ENCODE measurements at places on chromosomes 5 and 9.

- H3K4me1 ChIP-seq, result peaks cover 61% of the 10 kb centered on the region
- no peak overlapping the region for H3K4me3 ChIP-seq
- no peaks in the 10 kb centered on the region for H3K27me3 ChIP-seq
- no peaks in the 10 kb centered on the region for H3K36me3 ChIP-seq
- peak overlapping the region; percentile 75 for H3K27ac ChIP-seq
- no peak for DNase-seq
Measured at GRCh38 chr5:79491690-79492317, 22.1 kb downstream of the HOMER1 start.

DNA sequence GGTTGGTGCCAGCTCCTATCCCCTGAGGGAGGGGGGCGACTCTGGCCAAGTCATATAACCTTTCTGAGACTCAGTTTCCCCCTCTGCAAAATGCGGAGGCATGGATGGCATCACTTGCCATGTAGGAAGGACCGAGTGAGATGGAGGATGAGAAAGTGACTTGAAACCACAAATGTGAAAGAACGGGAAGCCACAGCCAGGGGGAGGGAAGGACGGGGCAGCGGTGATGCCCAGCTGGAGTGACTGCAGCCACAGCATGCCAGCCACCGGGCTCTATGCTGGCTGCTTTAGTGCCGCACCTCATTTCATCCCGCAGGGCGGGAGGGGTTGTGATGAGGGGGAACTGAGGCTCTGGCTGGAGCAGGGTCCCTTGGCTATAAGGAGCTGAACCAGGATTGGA is 74.5 kb downstream of the HMCN2 start:
- no peaks in the 10 kb centered on the region for H3K4me1 ChIP-seq
- DNase-seq, result no peak
- H3K4me3 ChIP-seq, result no peak overlapping the region
- H3K36me3 ChIP-seq, result no peaks in the 10 kb centered on the region
- no peaks in the 10 kb centered on the region for H3K27me3 ChIP-seq

DNA sequence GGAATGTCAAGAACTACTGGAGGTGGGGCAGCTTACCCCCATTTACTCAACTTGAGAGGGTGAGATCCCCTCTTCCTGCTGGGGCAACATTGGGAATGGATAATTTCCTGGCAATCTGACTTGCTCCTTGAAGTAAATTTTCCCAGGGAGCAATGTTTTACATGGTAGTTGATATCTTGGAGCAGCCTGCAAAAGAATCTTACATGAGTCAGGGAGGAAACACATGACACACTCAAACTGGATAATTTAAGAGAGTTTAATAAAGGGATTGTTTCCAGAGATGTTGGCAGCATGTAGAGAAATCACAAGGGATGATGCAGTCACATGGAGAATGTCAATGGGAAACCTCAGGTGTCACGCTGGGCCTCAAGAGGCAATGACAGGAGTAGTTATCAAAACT is 212.5 kb downstream of the GAS1 start:
- no peaks in the 10 kb centered on the region for H3K27me3 ChIP-seq
- H3K4me3 ChIP-seq, result no peak overlapping the region
- no peak for DNase-seq
- H3K36me3 ChIP-seq, result no peaks in the 10 kb centered on the region
- peak overlapping the region; percentile 66 for H3K27ac ChIP-seq
- H3K4me1 ChIP-seq, result peaks cover 11% of the 10 kb centered on the region

- no peak overlapping the region for H3K27ac ChIP-seq
- DNase-seq, result no peak
- no peaks in the 10 kb centered on the region for H3K36me3 ChIP-seq
- H3K4me3 ChIP-seq, result no peak overlapping the region
- peaks cover 9% of the 10 kb centered on the region for H3K4me1 ChIP-seq
Measured at GRCh38 chr5:125837866-125838265, 585.3 kb upstream of the GRAMD2B start.

DNA sequence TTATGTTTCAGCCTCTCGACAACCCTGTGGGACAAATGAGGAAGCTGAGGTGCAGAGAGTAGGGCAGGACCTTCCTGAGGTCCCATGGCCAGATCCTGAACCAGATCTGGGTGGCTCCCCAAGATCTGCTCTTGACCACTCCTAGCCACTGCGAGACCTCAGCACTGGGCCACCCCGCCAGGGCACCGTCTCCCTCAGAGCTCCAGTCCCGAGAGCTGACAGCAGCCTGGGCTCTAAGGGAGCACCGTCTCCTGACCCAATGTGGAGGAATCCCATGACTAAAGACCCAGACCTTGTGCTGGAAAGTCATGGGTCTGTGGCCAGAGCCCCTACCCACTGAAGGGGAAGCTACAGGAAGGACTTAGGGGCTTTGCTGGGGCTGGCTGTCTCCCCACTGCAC is 4.5 kb upstream of the LMX1B start:
- DNase-seq, result no peak
- peaks cover 49% of the 10 kb centered on the region for H3K4me1 ChIP-seq
- peaks cover 72% of the 10 kb centered on the region for H3K27me3 ChIP-seq
- H3K4me3 ChIP-seq, result no peak overlapping the region

GRCh38 chr5:107294211-107294550 is 376.6 kb downstream of the EFNA5 start:
- no peak overlapping the region for H3K4me3 ChIP-seq
- H3K36me3 ChIP-seq, result no peaks in the 10 kb centered on the region
- H3K27ac ChIP-seq, result no peak overlapping the region
- no peak for DNase-seq
- peaks cover 14% of the 10 kb centered on the region for H3K4me1 ChIP-seq
- no peaks in the 10 kb centered on the region for H3K27me3 ChIP-seq

- peaks cover 85% of the 10 kb centered on the region for H3K4me1 ChIP-seq
- H3K27ac ChIP-seq, result peak overlapping the region; percentile 99
- DNase-seq, result no peak
- no peaks in the 10 kb centered on the region for H3K27me3 ChIP-seq
- peak overlapping the region; percentile 97 for H3K4me3 ChIP-seq
Measured at GRCh38 chr5:68217528-68217927, 2.0 kb downstream of the PIK3R1 start.

DNA sequence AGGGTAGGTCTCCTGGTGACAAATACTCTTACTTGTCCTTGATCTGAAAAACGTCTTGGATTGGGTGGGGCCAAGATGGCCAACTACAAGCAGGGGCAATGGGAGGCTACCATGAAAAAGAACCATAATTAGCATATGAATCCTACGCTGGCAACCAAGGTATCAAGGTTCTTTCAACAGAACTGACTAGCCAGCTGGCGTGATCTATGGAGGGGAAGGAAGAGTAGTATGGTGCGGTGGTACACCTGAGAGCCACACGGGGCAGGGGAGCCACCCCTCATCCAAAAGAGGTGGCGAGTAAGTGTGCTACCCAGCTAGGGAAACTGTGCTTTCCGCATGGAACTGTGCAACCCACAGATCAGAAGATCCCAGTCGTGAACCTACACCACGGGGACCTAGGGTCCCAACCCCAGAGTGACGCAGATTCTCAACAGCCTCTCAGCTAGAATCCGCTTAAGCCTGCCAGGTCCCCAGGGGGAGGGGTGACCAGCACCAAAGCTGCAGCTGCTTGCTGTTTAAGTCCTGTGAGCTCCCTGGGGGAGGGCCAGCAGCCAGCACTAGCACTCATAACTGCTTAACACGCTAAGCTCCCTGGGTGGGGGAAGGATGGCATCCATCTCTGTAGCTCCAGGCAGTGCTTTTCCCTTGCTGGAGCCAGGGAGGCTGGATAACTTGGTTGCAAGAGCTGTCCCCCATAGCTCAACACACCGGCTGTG is 334.8 kb downstream of the FBXL17 start:
- H3K4me3 ChIP-seq, result no peak overlapping the region
- no peaks in the 10 kb centered on the region for H3K4me1 ChIP-seq
- no peak for DNase-seq
- H3K27ac ChIP-seq, result no peak overlapping the region

DNA sequence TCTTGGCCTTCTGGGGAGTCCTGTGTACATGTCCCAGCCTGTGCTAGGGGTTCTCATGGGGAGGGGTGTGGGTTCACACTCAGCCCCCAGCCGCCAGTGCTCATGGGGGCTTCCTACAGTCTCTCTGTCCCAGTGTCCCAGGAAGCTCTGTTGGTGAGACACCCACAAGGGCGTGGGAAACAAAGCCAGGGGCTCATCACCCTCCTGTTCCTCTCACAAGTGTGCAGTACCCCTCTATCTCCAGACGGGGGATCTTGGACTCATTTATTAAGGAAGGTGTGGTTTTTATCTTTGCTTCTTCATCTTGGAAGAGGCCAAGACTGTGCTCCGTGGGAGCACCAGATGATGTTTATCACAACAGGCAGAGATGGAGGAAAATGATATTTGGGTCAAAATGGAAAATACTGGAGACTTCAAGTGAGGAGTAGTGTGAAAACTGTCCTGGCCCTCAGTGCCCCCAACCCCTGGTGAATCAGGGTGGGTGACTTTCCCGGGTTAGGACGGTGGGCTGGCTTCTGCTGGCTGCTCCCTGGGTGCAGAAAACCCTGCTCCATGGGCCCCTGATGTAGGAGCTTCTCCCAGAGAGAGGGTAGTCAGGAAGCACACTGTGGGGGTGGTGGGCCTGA is 15.2 kb downstream of the TMEM171 start:
- DNase-seq, result no peak
- H3K27ac ChIP-seq, result no peak overlapping the region
- no peaks in the 10 kb centered on the region for H3K4me1 ChIP-seq
- H3K36me3 ChIP-seq, result no peaks in the 10 kb centered on the region
- H3K4me3 ChIP-seq, result no peak overlapping the region

- no peaks in the 10 kb centered on the region for H3K27me3 ChIP-seq
- peaks cover 93% of the 10 kb centered on the region for H3K4me1 ChIP-seq
- peaks cover 11% of the 10 kb centered on the region for H3K36me3 ChIP-seq
- peak overlapping the region; percentile 92 for H3K27ac ChIP-seq
- DNase-seq, result peak; percentile 61
Measured at GRCh38 chr5:172901012-172901780, 58.0 kb upstream of the RPL26L1 start.

DNA sequence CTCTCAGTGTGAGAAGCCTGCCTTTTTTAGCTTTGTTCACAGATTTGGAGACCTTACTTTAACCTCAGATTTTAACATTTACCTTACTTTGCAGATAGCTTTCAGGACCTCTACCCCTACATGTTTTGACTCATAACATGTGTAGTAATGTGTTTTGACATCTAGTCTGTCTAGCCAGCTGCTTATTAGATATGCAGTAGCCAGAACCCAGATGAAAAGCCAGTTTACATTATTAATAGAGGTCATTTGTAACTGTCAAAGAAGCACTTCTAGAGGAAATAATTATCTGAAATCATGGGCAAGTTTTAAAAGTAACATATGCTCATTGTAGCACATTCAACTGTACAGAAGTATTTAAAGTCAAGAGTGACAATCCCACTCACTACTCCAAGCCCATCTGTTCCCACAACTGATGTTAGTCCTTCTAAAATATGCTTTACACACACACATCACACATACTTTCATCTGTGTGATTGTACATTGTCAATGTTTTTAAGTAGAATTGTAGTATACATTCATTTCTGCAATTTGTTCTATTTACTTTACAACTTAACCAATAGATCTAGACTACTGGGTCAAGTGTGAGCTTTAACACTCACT is 71.8 kb upstream of the NIPAL4 start:
- no peak overlapping the region for H3K4me3 ChIP-seq
- peaks cover 42% of the 10 kb centered on the region for H3K4me1 ChIP-seq
- DNase-seq, result no peak
- peak overlapping the region; percentile 65 for H3K27ac ChIP-seq

DNA sequence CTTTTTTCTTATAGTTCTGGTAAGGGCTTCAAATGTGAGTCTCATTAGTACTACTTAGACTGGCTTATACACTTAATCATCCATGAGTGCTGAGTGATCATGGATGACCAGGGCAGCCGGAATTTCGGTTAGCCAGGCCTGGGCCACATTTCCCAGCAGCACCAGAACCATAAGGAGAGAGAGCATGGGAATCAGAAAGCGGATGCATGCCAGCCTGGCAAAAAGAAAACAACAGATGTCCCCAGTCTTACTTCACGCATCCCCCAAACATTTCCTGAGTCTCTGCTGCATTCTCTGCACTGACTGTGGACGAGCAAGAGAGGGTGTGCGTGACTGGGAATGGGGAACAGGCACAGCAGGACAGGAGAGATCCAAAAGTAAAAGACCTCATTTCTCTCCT is 371.1 kb upstream of the ZNF608 start:
- H3K27me3 ChIP-seq, result no peaks in the 10 kb centered on the region
- no peak for DNase-seq
- no peak overlapping the region for H3K4me3 ChIP-seq
- no peak overlapping the region for H3K27ac ChIP-seq

DNA sequence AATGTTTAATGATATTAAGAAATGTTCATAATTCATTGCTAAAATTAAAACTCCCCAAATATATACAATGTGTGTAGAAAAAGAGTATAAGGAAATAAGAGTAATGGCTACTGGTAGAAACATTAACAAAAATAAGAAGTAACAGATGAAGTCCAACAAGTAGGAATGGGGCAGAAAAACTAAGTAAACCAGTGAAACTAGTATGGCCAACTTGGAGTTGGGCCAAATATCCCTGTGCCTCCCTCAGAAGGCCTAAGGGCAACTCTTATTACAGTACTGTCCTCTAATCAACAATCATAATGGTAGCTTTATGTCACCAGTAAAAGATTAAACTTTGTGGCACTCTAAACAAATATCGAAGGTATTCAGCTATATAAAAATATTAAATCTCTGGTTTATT is 93.5 kb downstream of the SSBP2 start:
- H3K4me3 ChIP-seq, result no peak overlapping the region
- no peak for DNase-seq
- H3K36me3 ChIP-seq, result no peaks in the 10 kb centered on the region
- H3K27me3 ChIP-seq, result no peaks in the 10 kb centered on the region

DNA sequence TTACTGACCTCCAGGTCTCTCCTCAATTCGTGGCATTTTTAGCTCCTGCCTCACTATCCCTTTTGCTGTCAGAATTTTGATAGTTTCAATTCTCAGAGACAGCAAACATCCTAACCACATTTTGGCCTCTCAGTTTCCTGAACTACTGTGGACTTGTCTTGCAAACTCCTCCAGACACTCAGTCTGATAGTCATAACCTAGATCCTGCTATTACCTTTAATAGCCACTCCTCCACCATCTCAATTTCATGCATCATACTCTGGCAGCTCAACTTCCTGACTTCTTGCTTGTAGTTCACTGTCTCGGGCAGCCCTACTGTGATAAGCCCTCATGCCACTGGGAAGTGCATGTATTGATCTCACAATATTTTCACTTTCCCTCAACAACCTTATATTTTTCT is 481.8 kb upstream of the CDH18 start:
- no peaks in the 10 kb centered on the region for H3K27me3 ChIP-seq
- no peak overlapping the region for H3K27ac ChIP-seq

GRCh38 chr9:126690431-126691051 is 76.8 kb downstream of the LMX1B start:
- H3K4me3 ChIP-seq, result no peak overlapping the region
- H3K36me3 ChIP-seq, result no peaks in the 10 kb centered on the region
- peaks cover 83% of the 10 kb centered on the region for H3K27me3 ChIP-seq
- DNase-seq, result peak; percentile 59

DNA sequence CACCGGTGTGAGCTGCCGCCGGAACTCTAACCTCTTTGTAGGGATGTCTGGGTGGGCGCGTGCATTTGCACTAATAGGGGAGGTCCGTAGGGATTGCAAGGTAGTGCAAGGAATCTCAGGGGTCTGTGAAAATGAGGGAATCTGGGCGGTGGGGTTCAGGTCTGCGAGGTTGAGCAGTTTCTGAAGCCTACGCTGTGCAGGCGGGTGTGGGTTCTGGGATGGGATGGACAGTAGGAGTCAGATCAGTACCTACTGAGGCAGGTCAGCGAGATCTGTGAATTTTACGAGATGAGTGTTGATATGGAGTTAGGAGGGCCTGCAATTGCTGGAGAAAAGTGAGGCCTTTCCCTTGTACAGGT is 856 bp upstream of the ATOSB start:
- peak overlapping the region; percentile 74 for H3K4me3 ChIP-seq
- no peaks in the 10 kb centered on the region for H3K36me3 ChIP-seq
